EL (cell line): ENCODE measurements at places on chromosomes 6 and 20.

- no peak for DNase-seq
Measured at GRCh38 chr6:8991844-8992243, 556.5 kb upstream of the SLC35B3 start.

DNA sequence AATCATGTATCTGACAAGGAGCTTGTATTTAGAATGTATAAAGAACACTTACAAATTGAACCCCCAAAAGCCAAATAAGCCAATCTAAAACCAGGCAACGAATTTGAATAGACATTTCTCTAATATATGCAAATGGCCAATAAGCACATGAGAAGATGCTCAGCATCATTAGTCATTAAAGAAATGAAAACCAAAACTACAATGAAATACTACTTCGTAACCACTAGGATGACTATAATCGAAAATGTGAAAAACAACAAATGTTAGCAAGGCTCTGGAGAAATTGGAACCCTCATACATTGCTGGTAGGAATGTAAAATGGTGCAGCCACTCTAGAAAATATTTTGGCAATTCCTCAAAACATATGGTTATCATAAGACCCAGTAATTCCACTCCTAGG lies 105.8 kb upstream of the TOP1 start:
- DNase-seq: no peak

DNA sequence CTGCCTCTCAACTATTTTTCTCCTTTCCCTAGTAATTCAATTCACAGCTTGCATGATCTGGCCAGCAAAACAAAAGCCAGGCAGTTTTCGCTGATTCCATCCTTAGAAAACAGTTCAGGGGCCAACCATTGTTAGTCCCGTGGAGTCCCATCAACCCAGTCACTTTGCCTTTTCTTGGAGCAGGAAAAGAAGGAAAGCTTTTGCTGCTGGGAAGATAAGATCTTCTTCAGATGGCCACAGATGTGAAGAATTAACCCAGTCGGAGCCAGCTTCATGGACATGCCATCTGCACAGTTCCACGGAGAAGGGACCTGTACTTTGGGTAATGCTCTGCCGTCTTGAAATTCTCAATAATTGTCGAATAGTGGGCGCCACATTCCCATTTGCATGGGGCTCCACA lies 76.9 kb upstream of the TSHZ2 start:
- no peak for DNase-seq

DNA sequence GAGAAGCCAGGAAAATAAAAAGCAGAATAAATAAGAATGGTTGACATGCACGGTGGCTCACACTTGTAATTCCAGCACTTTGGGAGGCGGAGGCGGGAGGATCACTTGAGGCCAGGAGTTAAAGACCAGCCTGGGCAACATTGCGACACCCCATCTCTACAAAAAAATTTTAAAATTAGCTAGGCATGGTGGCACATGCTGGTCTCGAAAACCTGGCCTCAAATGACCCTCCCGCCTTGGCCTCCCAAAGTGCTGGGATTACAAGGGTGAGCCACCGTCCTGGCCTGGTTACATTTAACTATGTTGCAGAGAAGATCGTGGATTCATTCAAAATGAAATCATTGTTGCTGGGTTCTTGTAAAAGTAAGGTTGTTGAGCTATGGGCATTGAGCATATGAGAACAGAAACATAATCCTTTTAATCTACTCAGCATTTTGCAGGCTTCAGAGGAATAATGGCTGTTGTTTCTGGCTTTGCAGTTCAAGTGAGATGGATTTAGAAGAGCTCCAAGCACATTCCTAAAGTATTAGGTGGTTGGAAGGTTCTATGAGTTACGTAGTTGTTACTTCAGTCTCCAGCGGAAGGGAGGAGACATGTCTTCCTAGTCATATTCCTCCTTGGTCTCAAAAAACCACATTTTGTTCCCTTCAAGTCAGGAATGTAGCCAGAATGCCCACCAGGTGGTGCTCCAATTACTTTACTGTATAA lies 45.6 kb upstream of the RAB23 start:
- DNase-seq: peak; percentile 98

GRCh38 chr20:3162080-3162611 lies 2.5 kb upstream of the FASTKD5 start:
- no peak for DNase-seq

- DNase-seq: no peak
Measured at GRCh38 chr6:33652002-33652401, 30.9 kb downstream of the ITPR3 start.

GRCh38 chr6:154821099-154821498 lies 87.9 kb downstream of the SCAF8 start:
- no peak for DNase-seq

DNA sequence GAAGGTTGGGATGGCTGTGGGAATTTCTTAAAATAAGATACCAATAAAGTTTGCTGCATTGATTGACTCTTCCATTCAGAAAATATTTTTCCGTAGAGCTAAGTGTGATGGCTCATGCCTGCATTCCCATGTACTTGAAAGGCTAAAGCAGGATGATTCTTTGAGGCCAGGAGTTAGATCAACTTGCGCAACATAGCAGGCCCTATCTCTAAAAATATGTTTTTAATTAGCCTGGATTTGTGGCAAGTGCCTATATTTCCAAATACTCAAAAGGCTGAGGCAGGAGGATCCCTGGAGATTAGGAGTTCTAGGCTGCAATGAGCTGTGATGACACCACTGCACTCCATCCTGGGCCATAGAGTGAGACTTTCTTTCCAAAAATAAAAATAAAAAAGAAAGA lies 431.2 kb upstream of the PTCHD4 start:
- peak; percentile 36 for DNase-seq

DNA sequence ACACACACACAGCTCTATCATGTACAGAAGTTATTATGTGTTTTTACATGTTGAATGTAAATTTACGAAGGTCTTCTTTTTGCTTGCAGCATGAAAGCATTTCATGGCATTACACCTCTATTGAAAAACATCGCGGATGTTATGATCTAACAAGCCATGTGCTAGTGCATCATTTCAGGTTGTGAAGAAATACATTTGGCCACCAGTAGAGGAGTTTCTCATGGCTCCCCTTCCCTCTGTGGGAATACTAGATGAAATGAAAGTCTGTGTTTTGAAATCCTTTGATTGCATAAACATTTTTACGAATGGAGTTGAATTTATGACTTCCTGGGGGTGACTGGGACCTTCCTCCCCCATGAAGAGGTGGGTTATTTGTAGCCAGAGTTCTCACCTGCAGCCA lies 17.7 kb downstream of the MAS1 start:
- DNase-seq: no peak

GRCh38 chr6:68968301-68968649 lies 333.2 kb downstream of the ADGRB3 start:
- DNase-seq: no peak

GRCh38 chr6:29487660-29488059 lies at the start of gene MAS1L:
TSS of gene MAS1L (minus strand) at chr6:29487956. CDS start at chr6:29487902, 54 bp downstream.
- DNase-seq: no peak

DNA sequence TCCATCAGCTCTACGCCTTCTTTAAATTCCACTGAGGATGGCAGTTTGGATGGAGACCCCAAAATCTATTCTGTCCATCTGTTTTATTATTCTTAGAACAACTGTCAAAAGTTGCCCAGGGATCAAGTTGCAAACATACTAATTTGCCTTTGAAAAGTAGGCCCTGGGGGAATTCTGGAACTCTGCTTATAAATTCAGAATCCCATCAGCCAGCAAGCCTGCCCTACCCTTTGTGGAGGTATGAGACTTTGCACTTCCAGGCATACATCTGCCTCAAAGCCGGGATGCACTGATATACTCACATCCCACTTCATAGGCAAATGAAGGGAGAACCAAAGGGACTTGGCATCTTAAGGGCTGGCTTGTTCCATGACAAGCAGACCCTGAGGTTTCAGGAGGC lies 93.6 kb downstream of the INSM1 start:
- no peak for DNase-seq

- DNase-seq: no peak
Measured at GRCh38 chr6:113848280-113848679, 8.9 kb upstream of the MARCKS start.
